ENCODE measurements at places on chromosomes 3 and 15. TPM values are rescaled to one million over a fixed set of nuclear protein-coding genes. Genes with fewer than 3 reads are reported as not detected.

DNA sequence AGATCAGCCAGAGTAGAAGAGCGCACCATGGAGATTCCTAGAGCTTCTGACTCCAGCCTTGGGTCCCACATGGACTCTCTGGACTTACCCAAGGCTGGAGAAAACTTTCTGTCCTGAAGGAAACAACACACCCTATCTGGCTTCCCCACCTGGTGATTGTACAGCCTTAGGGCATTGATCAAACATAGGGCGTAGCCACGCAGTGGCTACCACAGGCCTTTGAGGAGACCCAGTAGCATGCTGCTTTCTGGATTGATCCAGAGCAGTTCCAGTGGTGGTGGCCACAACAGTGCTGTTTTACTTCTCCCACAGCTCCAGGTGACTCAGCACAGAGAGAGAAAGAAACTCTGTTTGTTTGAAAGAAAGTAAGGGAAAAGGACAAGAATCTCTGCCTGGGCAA, 23.5 kb downstream of the PYDC2 start:
- no peak for DNase-seq

DNA sequence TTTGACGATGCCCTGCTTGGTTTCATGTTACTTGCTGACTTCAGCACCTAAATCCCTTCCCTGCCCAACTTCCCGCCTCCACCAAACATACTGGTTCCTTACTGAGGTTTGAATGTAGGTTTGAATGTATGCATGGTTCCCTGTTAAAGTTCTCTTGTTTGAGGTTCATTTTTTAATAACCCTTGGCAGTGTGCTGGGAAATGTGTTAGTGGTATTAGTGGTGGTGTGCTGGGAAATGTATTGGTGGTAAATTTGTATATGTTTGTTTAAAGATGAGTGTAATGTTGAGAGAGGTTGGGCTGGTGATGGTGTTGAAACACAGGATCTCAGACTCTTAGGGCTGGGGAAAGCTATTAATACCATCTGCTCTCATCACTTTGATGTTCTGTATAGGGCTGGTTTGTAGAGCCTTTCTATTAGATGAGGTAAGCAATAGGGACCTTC, 392.7 kb downstream of the PTPRG start:
- DNase-seq: no peak

DNA sequence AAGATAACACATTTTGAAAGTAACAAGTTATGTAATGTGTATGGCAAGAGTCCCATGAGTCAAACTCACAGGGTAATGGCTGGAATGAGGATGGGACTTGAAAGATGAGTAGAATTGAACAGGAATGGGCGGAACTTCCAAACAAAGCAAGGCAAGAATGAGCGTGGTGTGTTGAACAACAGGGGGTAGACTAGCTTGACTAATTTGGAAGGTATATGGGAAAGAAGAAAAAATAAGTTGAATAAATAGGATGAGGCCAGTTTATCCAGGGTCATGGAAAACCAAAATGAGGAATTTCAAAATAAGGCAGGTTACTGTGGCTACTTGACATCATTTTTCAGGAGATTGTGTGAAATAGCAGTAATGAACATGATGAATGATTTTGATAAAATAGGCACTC, 2.5 kb upstream of the DPH6 start:
- DNase-seq: no peak

DNA sequence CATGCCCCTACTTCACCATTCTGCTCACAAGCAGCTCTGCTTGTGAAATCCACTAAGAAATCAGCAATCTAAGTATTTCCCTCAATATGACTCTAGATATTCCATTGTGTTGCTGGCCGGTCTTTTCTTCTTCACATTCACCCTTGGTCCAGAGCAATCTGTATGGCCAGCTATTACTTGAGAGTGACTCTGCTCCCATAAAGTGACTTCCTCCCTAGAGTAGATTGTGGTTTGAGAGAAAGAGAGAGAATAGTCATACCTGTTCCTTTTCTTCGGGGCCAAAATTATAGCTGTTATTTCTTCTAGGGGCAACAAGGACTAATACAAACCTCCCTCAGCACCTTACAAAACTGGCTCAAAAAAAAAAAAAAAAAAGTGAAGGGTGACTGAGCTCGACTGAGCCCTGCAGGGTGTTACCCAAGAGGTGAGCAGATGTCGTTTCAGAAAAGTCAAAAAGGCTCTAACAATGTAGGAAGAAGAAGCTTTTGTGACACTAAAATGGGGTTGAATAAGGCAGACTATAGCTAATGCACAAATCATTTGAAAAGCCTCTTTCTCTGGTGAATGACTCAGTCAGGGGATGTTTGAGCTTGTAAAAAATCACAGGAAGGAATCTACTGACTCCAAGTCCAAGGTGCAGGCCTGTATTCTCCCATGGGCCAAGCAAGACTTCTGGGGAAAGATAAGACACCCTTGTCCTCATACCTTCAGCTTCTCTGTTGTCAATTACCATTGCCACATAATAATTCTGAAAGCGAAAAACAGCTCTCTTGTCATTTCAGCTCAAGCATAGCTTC, 161.0 kb upstream of the SLC24A5 start:
- no peak for DNase-seq

Gene STAC
- 40.5 TPM for polyA plus RNA-seq
